ENCODE measurements at places on chromosomes 3 and 15.

GRCh38 chr3:154783061-154783460 is 297.1 kb upstream of the MME start:
- no peak for DNase-seq

DNA sequence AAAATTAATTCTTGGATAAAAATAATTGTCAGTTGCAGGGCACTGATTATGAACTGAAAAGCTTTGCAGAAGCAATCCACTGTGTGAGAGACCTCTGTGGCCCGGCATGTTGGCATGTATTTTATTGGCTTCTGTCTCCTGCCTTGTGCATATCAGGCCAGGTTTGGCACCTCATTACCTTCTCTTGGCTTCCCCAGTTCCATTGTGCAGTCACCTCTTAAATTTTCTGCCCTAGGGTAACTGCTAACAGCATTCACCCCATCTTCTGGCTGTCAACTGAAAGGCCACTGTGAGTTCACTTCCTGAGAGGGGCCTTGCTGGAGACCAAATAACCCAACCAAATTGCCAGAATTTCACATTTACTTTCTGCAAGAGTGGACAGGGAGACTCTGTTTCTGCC is 92.7 kb upstream of the RARB start:
- no peak for DNase-seq

- DNase-seq, result no peak
Observed at GRCh38 chr3:151990696-151991376, 117.4 kb downstream of the SUCNR1 start.

GRCh38 chr15:93036951-93037819 is 51.8 kb downstream of the RGMA start:
- peak; percentile 11 for DNase-seq

DNA sequence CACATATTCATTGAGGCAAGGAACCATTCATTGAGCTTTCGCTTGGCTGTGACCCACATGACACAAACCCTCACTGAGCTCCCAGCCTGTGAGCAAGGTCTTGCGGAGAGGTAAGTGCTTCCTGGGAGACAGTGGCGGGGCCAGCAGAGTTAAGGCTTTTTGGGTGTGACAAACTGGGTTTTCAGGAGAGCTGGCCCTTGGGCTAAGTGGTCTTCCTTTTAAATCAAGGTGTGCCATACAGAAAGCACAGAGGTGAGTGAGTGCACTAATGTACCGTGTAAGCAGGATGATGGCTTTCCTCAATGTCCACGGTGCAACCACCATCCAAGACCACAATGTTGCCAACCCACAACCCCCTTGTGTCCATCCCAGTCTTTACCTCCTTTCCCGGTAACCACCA is 28.6 kb downstream of the POMGNT2 start:
- DNase-seq, result no peak

- DNase-seq, result no peak
Observed at GRCh38 chr15:73190189-73190601, 137.9 kb downstream of the NEO1 start.

DNA sequence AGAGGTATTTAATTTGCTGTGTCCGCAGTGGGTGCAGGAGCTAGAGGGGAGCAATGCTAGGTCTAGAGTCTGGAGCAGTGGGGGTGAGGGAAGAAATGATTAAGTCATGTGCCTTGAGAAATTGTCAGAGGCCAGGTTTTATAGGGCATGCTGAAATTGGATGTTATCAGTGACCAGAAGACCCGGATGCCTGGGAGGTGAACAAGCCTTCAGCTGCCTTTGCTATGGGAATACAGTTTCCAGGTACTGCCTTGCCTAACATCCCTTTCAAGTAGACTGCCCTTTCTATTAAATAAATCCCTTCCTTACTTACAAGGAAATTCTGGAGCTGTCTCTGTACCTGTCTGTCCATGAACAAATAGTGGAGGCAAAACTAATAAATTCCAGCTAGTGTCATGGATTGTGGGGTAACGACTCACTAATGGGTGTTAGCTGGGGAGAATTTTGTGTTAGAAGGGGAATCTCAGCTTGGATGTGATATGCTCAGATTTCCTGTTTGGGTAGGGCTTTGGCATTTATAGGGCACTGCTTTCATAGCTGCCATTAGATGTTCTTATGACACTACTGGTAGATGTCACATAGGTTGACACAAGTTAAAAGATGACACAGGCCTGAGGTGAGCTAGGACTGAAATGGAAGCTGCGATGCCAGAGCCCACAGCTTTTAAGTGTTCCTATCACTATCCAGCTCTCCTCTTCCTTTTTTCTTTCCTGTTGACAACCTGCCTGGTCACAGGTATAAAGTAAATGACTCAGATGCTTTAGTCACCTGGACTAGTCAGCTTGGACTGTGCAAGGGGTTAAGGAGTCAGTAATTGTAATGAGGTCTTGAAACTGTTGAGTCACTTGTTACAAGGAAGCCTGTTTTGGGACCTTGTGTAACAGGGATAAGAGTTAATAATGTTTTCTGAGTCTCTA is 21.3 kb downstream of the CHD2 start:
- DNase-seq, result no peak

- DNase-seq, result no peak
Observed at GRCh38 chr3:24154781-24155180, 209.7 kb downstream of the NR1D2 start.

DNA sequence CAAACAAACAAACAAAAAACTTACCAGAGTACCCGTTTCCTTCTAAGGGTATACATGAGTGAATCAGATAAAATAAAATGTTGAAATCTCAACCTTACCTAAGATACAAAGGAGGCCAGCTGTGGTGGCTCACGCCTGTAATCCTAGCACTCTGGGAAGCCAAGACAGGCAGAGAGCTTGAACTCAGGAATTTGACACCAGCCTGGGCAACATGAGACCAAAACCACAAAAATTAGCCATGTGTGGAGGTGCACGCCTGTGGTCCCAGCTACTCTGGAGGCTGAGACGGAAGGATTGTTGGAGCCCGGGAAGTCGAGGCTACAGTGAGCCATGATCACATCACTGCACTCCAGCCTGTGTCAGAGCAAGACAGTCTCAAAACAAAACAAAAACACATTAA is 11.0 kb upstream of the FAM219B start:
- DNase-seq, result no peak

GRCh38 chr3:10234526-10235230 is 13.6 kb upstream of the TATDN2 start:
- DNase-seq, result no peak

GRCh38 chr3:72797773-72798543 is 50.3 kb downstream of the SHQ1 start:
- no peak for DNase-seq

DNA sequence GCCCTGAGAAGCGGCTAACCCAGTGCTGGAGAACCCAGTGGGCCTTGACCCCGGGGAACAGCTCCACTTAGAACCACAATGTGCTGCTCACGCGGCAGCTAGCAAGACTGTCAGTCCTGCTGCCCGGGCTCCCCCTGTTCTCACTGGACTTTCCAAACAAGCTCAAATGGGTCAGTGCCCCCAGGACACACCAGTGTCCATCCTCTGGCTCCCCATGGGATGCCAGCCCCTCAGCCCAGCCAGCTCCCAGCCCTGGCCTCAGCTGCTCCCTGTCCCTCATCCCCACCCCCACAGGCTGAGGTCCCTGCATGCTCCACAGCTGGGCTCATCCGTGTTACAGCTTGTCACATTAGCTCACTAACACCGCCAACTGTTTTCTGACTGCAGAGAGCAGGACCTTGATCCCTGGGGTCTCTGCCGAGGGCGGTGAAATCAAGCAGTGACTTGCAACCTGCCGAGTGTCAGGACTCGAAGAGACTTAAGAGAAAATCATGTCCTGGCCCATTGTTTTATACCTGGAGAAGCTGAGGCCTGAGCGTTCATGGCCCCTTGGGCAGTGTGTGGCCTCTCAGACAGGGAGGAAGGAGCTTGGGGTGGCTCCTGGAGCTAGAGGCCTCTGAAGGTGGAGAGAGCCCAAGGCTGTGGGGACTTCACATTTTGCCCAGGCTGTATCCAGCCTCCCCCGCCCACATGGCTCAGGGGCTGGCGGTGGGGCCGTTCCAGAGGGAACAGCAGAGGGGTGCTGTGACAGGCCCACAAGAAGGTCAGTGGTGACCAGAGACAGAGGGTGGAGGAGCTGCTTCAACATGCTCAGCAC is 157.5 kb downstream of the MEGF11 start:
- no peak for DNase-seq

DNA sequence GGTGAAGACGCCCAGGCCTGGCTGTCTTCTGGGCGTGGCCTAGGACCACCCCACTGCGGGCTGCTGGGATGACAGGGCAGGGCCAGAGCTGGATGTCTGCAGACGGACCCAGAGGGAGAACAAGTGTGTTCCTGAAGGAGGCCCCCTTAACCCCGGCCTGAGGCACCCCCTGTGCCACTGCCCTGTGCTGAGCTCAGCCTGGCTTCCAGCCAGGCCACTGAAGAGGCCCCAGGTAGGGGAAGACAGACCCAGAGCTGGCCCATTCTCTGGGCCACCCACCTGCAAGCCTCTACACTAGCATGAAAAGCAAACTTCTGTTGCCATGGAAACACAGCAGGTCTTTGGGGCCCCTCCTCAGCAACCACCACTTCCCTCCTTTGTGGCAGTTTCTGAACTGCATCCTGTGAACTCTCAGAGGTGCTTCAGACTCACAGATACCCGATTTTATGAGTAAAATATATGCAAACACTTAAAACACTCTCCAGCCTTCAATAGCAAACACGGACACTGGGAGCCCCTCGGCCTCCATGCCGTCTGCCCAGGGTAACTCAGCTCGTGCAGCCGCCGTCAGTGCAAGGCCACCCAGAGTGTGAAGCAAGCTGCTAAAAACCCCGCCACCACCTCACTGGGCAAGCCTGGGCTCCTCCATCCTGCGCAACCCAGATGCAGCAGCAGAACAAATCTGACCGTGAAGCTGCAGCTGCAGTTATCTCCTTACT is 42.5 kb downstream of the CMTM6 start:
- DNase-seq, result peak; percentile 64

DNA sequence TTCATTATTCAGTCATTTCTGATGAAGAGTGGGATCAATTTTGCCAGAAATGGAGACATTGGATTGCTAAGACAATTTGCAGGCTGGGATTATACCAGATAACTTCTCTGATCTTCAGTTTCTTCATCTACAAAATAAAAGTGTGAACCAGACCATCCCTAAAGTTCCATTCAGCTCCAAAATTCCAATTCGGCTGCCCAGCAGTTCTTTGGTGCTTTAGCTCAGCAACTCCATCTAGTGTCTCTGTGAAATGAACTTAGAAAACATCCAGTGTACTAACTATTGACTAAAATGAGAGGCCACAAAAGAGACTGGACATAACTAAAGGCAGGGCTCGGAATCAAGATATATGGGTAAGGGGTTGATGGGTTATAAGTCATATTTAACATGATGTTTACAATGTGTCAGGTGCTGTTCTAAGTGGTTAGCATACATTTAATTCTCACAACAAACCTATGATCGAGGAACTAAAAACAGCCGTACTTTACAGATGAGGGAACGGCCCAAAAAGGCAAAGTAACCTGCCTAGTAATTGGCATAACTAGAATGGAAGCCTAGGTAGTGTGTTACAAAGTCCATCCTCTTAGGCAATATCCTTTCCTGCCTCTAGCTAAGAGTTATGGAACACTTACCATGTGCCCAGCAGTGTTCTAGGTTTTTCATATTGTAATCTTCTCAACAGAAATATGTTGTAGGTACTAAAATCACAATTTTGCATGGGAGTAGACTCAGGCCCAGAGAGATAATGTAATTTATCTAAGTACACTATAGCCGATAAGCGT is 17.0 kb downstream of the THAP10 start:
- no peak for DNase-seq

- no peak for DNase-seq
Observed at GRCh38 chr15:40618023-40618422, 24.0 kb downstream of the KNL1 start.

- no peak for DNase-seq
Observed at GRCh38 chr3:58719684-58720083, 53.1 kb upstream of the FAM3D start.

DNA sequence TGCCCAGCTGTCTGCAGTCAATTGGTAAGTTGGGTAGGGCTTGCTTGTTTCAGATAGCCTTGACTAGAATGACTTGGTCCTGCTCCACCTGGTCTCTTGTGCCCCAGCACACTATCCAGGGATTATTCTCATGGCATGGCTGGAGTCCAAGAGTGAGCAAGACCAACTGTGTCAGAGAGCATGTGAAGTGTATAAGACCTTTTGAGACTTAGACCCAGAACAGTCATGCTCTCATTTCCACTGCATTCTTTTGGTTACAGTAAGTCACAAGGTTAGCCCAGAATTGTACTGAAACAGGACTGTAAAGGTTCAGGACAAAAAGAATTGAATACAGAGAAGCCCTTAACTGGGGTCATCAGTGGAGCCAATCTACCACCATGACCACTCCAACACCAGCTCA is 650.8 kb upstream of the ADAMTS9 start:
- DNase-seq, result no peak

- DNase-seq, result no peak
Observed at GRCh38 chr3:188257384-188258026, 103.5 kb downstream of the LPP start.

Measured in DMS79 (cell line).